Astrocyte (in vitro differentiated cells and primary cell): ENCODE measurements at places on chromosomes 12 and 14. TPM values are rescaled to one million over a fixed set of nuclear protein-coding genes. Genes with fewer than 3 reads are reported as not detected.
A peak's percentile ranks its signal among the peaks of the same experiment; 100 is the strongest.

- no peak overlapping the region for H3K4me3 ChIP-seq
- no peaks in the 10 kb centered on the region for H3K4me1 ChIP-seq
- H3K27ac ChIP-seq, result no peak overlapping the region
- H3K27me3 ChIP-seq, result no peaks in the 10 kb centered on the region
Measured at GRCh38 chr14:29820785-29821184, 106.9 kb downstream of the PRKD1 start.

DNA sequence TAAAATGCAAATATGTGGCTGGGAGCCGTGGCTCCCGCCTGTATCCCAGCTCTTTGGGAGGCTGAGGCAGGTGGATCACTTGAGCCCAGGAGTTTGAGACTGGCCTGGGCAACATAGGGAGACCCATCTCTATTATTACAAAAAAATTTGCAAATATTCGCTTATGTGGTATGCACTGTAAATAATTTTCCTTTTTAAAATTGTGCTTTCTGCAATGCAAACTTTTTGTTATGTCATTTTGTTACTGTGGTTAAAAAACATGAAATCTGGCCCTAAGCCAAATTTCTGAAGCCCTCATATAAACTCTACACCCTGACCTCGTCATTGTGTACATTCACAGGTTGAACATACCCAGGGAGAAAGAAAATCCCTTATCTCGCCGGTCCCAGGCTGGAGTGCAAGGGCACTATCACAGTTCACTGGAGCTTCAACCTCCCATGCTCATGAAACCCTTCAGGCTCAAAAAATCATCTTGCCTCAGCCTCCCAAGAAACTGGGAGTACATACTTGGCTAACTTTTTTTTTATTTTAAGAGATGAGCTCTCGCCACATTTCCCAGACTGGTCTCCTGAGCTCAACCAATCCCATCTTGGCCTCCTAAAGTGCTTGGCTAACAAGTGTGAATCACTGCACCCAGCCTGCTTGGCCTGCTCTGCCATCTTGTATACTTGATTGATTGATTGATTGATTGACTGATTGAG lies 24.7 kb downstream of the TRAPPC6B start:
- H3K27ac ChIP-seq, result no peak overlapping the region
- peaks cover 8% of the 10 kb centered on the region for H3K36me3 ChIP-seq
- no peak for DNase-seq

GRCh38 chr12:76921891-76922664 lies 43.3 kb upstream of the CSRP2 start:
- no peaks in the 10 kb centered on the region for H3K4me1 ChIP-seq
- no peaks in the 10 kb centered on the region for H3K27me3 ChIP-seq
- no peaks in the 10 kb centered on the region for H3K36me3 ChIP-seq
- DNase-seq, result no peak
- no peak overlapping the region for H3K4me3 ChIP-seq

GRCh38 chr14:71331403-71331802 lies 424.1 kb downstream of the PCNX1 start:
- H3K27ac ChIP-seq, result no peak overlapping the region
- no peak for DNase-seq
- no peaks in the 10 kb centered on the region for H3K36me3 ChIP-seq
- H3K4me1 ChIP-seq, result no peaks in the 10 kb centered on the region

IL23A gene
- 0.32 TPM in 1 of 2 replicates, not detected in the other for total RNA-seq

PMCH gene
- total RNA-seq, result not detected in 2 replicates

- no peak for DNase-seq
- H3K27ac ChIP-seq, result no peak overlapping the region
- H3K4me1 ChIP-seq, result no peaks in the 10 kb centered on the region
- H3K4me3 ChIP-seq, result no peak overlapping the region
Measured at GRCh38 chr14:20503898-20504297, 1.4 kb upstream of the RNASE10 start.

- H3K4me1 ChIP-seq, result no peaks in the 10 kb centered on the region
- no peaks in the 10 kb centered on the region for H3K36me3 ChIP-seq
- no peak overlapping the region for H3K4me3 ChIP-seq
- no peak overlapping the region for H3K27ac ChIP-seq
- no peak for DNase-seq
- H3K27me3 ChIP-seq, result no peaks in the 10 kb centered on the region
Measured at GRCh38 chr14:105738638-105739037, 212.3 kb downstream of the TMEM121 start.

FOXM1 gene
- 3.9 and 7.1 TPM in 2 replicates for total RNA-seq

DNA sequence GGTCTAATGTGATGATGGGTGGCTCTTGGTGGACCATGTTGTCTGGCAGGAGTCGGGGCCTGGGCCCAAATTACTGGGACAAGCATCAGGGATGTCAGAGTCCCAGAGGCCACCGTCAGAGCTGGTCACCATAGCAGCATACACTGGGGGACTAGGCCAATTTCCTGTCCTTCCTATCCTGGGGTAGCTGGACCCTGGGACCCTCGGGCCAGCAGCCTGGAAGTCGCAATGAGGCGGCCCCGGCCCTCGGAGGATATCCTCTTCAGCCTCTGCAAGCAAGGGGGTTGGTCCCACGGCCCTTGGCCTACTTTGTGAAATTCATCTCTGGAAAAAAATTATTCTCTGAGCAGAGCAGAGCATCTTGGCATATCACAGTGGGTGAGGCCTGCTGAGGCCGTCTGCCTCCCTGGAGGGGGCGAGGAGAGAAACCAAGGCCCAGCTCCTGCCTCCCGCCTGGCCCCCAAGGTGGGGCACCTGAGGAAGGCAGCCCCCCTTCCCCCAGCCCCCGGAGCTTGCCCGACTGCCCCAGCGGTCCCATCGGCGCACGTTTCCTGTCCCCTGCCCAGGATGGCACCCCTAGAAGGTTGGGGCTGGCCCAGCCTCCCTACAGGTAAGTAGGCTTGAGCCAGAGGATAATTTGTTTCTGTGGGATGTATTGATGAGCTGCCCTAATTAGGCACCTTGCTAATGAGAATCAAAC lies 135.0 kb upstream of the MYL2 start:
- peaks cover 2% of the 10 kb centered on the region for H3K27me3 ChIP-seq
- DNase-seq, result no peak
- H3K36me3 ChIP-seq, result no peaks in the 10 kb centered on the region

DNA sequence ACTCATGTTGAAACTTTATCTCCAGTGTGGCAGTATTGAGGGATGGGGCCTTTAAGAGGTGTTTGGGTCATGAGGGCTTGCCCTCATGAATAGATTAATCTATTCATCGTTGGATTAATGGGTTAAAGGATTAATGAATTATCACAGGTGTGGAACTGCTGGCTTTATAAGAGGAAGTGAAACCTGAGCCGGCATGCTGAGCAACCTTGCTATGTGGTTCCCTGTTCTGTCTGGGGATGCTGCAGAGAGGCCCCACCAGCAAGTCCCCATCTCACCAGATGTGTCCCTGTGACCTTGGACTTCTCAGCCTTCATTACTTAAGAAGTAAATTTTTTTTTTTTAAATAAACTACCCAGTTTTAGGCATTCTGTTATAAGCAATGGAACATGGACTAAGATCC lies 109.6 kb downstream of the DYRK2 start:
- H3K27me3 ChIP-seq, result no peaks in the 10 kb centered on the region
- H3K36me3 ChIP-seq, result no peaks in the 10 kb centered on the region
- no peak overlapping the region for H3K27ac ChIP-seq
- DNase-seq, result no peak
- no peak overlapping the region for H3K4me3 ChIP-seq

MYO1A gene
- total RNA-seq, result 0.34 TPM in 1 of 2 replicates, not detected in the other

DNA sequence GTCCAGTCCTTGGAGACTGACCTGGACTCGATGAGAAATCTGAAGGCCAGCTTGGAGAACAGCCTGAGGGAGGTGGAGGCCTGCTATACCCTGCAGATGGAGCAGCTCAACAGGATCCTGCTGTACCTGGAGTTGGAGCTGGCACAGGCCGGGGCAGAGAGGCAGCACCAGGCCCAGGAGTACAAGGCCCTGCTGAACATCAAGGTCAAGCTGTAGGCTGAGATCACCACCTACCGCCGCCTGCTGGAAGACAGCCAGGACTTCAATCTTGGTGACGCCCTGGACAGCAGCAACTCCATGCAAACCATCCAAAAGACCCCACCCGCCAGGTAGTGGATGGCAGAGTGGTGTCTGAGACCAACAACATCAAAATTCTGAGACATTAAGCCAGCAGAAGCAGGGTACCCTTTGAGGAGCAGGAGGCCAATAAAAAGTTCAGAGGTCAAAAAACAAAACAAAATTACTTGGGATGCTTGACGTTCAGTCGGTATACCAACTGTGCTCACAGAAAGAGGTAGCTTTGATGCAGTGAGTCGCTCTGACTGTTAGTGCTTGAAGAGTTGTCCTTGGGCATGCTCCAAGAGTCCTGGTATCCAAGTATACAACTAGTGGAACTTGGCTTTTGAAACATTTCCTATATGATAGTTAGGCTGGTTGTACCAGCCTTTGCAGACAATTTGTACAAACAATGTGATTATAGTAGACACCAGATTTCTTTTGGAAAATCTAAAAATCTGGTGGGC lies 4.8 kb downstream of the MED6 start:
- no peak for DNase-seq
- no peak overlapping the region for H3K4me3 ChIP-seq
- no peak overlapping the region for H3K27ac ChIP-seq
- peaks cover 3% of the 10 kb centered on the region for H3K4me1 ChIP-seq
- peaks cover 19% of the 10 kb centered on the region for H3K36me3 ChIP-seq
- H3K27me3 ChIP-seq, result no peaks in the 10 kb centered on the region

DNA sequence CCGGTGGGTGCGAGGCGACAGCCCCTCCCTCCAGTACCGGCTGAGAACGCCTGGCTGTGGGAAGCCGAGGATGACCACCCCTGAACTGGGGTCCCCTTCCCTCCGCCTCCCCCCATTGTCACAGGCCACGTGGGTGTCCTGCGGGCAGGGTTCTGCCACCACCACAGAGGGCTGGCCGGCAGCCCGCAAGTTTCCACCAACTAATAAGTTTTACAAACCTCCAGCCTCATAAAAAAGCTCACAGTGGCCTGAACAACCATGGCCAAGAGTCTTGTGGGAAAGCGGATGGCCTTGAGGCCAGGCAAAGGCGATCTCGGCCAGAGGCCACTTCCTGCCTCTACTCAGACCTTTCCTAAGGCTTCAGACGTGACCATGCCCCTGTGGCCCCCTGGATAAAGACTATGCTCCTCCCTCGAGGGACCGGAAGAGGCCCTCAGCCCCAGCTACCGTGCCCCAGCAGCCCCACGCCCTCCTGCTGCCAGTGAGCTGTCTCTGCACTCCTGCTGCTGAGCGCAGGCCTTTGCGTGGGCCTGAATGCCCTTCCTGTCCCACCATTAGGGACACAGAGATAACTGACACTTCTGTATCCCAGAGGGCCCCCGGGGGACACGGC lies 46.1 kb upstream of the DLK1 start:
- no peaks in the 10 kb centered on the region for H3K27me3 ChIP-seq
- H3K27ac ChIP-seq, result peak overlapping the region; percentile 63
- H3K4me3 ChIP-seq, result no peak overlapping the region
- H3K36me3 ChIP-seq, result no peaks in the 10 kb centered on the region
- no peak for DNase-seq

CARMIL3 gene
- total RNA-seq, result 0.34 and 0.38 TPM in 2 replicates

DNA sequence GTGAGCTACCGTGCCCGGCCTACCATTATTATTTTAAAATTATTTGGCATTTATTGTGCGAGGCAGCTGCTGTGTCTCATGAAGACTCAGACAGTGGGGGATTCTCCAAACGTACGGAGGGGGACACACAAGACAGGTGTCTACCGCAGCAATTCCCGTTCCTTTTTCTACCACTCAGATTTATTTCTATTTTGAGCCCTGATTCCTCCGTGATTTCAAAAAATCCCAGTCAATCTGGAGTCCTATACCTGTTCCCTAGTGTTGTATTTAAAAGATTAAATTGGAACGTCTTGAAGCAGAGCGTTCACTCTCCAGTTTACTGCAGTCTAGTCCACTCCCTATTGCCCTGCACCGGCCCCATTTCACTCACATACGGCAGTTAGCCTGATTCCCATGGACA lies 97.9 kb downstream of the AACS start:
- H3K36me3 ChIP-seq, result no peaks in the 10 kb centered on the region
- no peaks in the 10 kb centered on the region for H3K4me1 ChIP-seq
- H3K4me3 ChIP-seq, result no peak overlapping the region
- no peak overlapping the region for H3K27ac ChIP-seq
- no peaks in the 10 kb centered on the region for H3K27me3 ChIP-seq

GRCh38 chr12:96658075-96658474 lies 168.7 kb downstream of the CFAP54 start:
- no peak for DNase-seq
- no peaks in the 10 kb centered on the region for H3K4me1 ChIP-seq
- no peaks in the 10 kb centered on the region for H3K27me3 ChIP-seq
- no peak overlapping the region for H3K27ac ChIP-seq

SSPN gene
- total RNA-seq, result 6.3 and 11.2 TPM in 2 replicates

SERPINA5 gene
- total RNA-seq, result 0.23 and 0.36 TPM in 2 replicates

ITPK1 gene
- 11.2 and 13.0 TPM in 2 replicates for total RNA-seq

DNA sequence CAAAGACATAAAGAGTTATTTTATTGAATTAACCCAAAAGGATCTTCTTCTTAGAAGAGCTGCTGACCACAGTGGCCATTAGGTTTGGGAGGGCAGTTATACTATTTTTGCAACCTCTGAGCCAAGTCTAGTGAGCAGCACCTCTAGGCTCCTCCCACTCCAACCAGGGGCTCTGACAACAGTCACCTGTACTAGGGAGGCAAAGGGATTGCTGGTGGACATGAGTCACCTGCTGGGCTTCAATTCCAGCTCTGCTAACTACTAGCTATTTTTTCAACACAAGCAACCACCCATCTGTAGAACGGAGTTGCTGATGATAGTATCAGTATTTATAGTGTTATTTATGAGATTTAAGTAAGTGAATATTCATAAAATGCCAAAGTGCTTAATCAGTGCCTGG lies 166.0 kb downstream of the KLHL28 start:
- H3K4me3 ChIP-seq, result no peak overlapping the region
- no peak for DNase-seq
- H3K4me1 ChIP-seq, result no peaks in the 10 kb centered on the region
- no peaks in the 10 kb centered on the region for H3K27me3 ChIP-seq
- H3K36me3 ChIP-seq, result no peaks in the 10 kb centered on the region

DNA sequence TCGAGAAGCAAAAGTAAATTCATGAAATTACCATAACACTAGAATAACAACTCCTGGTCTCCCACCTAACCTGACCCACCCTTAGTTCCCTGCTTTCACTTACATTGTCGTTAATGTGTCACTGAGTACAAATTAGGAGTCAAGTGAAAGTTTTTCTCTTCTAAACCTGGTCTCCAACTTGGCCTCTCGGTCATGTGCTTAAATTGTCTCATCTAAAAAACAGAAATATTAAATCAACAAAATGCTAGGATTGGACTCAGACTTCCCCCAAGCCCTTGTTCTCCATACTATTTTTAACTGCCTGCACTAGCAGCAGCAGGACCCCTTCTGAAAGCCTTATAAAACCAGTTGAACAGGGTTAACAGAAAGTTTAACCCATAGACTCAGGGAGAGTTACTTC lies 1.8 kb upstream of the BTG1 start:
- H3K36me3 ChIP-seq, result peaks cover 1% of the 10 kb centered on the region
- H3K27me3 ChIP-seq, result no peaks in the 10 kb centered on the region
- H3K4me3 ChIP-seq, result no peak overlapping the region
- no peak for DNase-seq
- no peak overlapping the region for H3K27ac ChIP-seq

GRCh38 chr14:63770187-63770807 lies 42.4 kb upstream of the SGPP1 start:
- H3K36me3 ChIP-seq, result no peaks in the 10 kb centered on the region
- H3K27ac ChIP-seq, result no peak overlapping the region
- no peaks in the 10 kb centered on the region for H3K27me3 ChIP-seq
- no peak overlapping the region for H3K4me3 ChIP-seq
- DNase-seq, result peak; percentile 39
